Urinary bladder (tissue), 4 donors: ENCODE measurements at places on chromosomes 5 and 9. TPM values are rescaled to one million over a fixed set of nuclear protein-coding genes. Genes with fewer than 3 reads are reported as not detected.

DNA sequence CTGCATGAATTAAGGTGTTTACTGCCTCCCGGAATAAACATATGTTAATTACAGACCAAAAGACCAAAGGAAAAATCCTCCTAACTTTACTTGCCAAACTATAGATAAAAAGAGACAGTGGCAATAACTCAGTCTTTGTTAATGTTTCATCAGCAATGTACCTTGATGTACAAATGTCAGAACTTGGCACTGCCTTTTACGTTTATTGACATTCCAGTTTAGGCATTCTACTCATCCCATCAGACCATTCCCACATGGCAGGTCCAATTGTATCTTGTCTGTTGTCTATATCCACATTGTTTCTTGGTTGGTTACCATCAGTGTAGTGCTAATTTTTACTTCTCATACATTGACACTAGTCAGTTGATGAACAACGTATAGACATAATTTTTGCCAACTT is 85.5 kb downstream of the TEX10 start:
- no peak for DNase-seq

GRCh38 chr5:68189171-68189570 is 26.4 kb upstream of the PIK3R1 start:
- DNase-seq: no peak

GRCh38 chr9:5614192-5614591 is 14.7 kb upstream of the RIC1 start:
- DNase-seq: no peak

- no peak for DNase-seq
Observed at GRCh38 chr9:36189976-36190375, 745 bp upstream of the CLTA start.

The PCA3 gene
- 0.26 TPM for total RNA-seq

The TICAM2 gene
- total RNA-seq: 11.9 TPM
